Adipocyte (in vitro differentiated cells): ENCODE measurements at places on chromosomes 13 and 19.
A peak's percentile ranks its signal among the peaks of the same experiment; 100 is the strongest.

GRCh38 chr19:34254698-34255432 lies 511 bp downstream of the GARRE1 start:
- DNase-seq, result peak; percentile 69

GRCh38 chr13:54750521-54750920 lies 1721.9 kb downstream of the OLFM4 start:
- DNase-seq, result no peak

- DNase-seq, result peak; percentile 58
These were observed 3.1 kb upstream of the OLFM2 start for GRCh38 chr19:9939301-9939913.

DNA sequence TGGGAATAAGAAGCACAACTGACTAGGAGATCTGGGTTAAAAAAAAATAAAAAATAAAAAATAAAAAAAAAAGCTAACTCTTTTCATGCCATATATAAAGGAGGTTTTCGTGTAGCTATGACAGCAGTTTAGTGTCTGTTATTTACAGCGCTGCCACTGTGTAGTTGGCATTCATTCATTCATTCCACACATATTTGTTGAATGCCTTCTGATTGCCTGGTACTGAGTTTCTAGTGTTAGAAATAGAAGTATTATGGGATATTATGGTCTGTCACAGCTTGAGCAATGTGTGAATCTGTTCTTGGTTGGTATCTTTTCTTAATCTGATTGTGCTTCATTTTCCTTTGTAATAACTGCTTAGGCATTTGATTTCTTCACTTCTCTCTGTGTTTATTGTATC lies 237.4 kb downstream of the NBEA start:
- DNase-seq, result peak; percentile 43

DNA sequence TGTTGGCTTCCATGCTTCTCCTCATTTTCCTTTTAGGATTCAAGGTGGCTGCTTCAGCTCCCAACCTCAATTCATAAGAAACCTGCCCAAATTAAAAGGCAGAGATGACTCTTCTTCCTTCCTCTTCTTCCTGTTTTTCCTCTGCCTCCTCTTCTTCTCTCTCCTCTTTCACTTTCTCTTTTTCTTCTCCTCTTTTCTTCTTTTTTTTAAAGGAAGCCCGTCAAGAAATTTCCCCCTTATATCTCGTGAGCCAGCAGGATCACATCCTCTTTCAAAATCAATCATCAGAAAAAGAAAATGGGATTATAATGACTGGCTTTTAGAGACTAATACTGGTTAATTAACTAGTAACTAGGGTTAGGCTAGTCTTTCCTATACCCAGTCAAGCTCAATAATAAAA lies 220.3 kb downstream of the NBEA start:
- no peak for DNase-seq
